Right renal pelvis (tissue), 4 donors: ENCODE measurements at places on chromosomes 3 and 15. TPM values are rescaled to one million over a fixed set of nuclear protein-coding genes. Genes with fewer than 3 reads are reported as not detected.

SYNPR gene
- 0.12 TPM for polyA plus RNA-seq

GNAT1 gene
- polyA plus RNA-seq, result not detected

SIDT1 gene
- polyA plus RNA-seq, result 3.2 TPM

GOLGA8T gene
- polyA plus RNA-seq, result 0.38 TPM

LRRC49 gene
- polyA plus RNA-seq, result 20.6 TPM

AHSG gene
- 0.72 TPM for polyA plus RNA-seq

GP5 gene
- polyA plus RNA-seq, result 0.40 TPM

GP9 gene
- polyA plus RNA-seq, result 2.4 TPM

IL17RC gene
- polyA plus RNA-seq, result 43.9 TPM

DNA sequence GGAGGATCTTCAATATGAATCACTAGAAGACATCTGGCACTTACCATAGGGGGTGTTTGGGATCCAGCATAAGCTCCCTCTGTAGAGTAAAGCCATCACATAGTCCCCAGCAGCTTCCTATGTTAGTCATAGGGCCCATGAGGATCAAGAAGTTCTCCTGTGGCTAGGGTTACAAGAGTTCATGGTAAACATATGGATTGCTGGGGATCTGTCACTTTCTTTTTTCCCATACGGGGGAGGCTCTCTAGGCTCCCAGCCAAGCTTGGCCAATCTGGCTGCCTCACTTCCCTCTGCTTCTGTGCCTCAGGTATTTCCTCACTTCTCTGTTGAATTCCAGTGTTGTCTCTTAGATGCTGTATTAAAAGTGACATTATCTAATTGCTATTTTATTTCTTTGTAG lies 597.9 kb downstream of the PDCD6IP start:
- DNase-seq, result no peak

GRCh38 chr15:96348112-96349027 lies 17.9 kb downstream of the NR2F2 start:
- DNase-seq, result no peak

DNA sequence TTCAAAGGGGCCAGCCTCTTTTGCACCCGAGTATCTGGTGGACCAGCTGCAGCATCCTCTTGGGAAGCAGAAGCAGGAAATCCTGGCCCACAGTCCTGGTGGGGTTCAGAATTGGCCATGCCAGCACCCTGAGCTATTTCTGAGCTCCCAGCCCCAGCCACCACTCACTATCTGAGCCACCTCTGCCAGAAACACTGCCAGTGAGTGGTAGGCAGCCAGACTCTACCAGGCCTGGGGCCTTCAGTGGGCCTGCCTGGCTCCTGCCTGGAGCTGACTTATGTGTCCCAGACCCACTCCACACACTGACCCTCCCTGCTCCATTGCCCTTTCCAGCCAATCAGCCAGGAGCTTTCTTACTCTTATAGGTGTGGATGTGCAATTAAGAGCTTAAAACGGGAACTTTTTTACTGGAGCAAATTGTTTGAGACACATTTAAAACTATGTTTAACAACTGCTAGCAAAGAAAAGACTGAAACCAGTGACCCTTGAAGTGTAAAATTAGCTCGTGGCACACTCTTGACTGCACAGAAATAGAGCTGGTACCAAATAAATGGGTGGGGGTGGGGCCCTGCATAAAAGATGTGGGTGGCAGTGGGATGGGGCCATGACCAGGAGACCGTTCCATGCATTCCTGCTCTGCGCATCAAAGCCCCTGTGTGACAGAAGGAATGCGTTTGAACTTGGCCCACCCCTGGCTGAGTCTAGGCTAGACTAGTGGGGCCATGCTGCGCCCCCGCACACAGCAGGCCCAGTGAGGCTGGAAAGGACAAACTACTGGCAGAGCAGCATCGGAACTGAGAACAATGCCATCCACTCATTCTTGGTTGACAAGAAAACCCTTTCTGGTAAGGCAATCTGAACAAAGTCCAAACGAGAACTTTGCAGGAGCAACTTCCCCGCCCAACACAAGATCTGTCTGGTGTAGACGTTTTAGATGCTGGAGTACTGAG lies 48.0 kb downstream of the CTNNB1 start:
- no peak for DNase-seq

DNA sequence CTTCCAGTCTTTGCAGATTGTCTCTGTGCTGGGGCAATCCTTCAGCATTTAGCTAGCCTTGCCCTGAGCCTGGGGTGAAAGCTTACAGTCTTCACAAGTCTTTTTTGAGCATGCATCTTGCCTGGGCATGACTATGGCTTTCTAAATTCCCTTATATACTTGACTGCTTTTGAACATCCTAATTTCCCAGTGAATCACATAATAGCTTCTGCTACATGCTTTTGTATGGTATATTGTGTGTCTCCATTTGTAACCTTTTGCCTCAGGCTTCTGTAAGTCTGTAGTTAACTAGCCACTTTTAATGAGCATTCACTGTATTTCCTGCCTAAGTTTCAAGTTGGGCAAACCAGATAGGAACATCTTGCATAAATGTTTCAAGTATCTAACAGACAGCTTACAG lies 76.8 kb downstream of the CHCHD4 start:
- DNase-seq, result no peak

- no peak for DNase-seq
Observed at GRCh38 chr15:36426691-36427090, 152.7 kb upstream of the CDIN1 start.

DNA sequence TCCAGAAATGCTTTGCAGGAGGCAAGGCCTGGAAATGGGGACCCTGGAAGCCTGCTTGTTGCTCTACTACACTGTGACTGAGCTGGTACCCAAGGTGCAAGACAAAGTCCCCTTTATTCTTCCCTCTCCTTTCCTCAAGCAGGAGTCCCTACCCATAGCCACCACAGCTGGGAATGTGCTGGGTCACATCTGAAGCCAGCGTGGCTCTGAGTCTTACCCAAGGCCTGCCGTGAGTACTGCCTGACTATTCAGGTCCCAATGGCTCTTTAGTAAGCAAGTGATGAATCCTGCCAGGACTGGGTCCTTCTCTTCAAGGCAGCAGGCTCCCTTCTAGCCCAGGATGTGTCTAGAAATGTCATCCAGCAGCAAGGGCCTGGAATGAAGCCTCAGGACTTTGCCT lies 9.6 kb upstream of the RAD51 start:
- no peak for DNase-seq

GRCh38 chr3:69712269-69712668 lies 27.0 kb upstream of the MITF start:
- no peak for DNase-seq

GRCh38 chr3:174440253-174440701 lies 418.9 kb upstream of the NAALADL2 start:
- peak; percentile 43 for DNase-seq

DNA sequence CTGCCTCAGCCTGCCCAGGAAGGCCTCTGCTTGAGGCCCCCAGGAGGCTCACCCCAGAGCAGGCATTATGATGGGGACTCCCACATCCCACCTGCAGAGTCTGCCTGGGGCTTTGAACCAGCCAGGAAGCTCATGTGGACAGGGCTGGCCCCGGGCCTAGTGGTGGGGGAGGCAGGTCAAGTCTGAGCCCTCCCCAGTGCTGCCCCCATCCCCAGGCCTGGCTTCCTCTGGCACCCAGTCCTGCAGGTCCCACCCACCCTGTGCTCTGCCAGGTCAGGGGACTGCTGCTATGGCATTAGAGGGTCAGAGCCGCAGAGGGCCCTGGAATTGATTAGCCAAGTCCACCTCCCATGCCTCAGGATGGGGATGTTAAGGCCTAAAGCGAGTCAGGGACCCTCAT lies 17.6 kb upstream of the VPS33B start:
- no peak for DNase-seq

- no peak for DNase-seq
Observed at GRCh38 chr15:34330279-34330678, 7.3 kb downstream of the SLC12A6 start.

- no peak for DNase-seq
Observed at GRCh38 chr3:28850186-28850585, 430.7 kb upstream of the RBMS3 start.

DNA sequence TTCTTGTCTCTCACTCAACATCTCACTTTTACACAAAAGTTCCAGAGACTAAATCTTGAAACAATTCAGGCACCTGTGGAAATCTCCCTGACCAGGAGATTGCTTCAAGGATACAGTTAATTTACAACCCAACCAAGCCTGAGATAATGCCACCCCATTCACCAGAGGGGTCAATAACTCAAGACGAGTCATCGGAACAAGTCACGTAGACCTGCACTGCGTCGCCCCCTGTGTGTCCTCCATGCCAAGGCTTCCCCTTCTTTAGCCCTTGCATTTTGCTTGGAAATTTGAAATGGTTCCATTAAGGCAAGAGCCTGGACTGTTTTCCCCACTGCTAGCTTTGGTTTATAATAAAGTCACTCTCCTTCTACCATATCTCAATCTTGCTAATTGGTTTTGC lies 129.0 kb upstream of the NEO1 start:
- no peak for DNase-seq

- no peak for DNase-seq
Observed at GRCh38 chr3:191198480-191198879, 561 bp upstream of the OSTN start.

GRCh38 chr3:69731080-69731479 lies 8.2 kb upstream of the MITF start:
- DNase-seq, result no peak

DNA sequence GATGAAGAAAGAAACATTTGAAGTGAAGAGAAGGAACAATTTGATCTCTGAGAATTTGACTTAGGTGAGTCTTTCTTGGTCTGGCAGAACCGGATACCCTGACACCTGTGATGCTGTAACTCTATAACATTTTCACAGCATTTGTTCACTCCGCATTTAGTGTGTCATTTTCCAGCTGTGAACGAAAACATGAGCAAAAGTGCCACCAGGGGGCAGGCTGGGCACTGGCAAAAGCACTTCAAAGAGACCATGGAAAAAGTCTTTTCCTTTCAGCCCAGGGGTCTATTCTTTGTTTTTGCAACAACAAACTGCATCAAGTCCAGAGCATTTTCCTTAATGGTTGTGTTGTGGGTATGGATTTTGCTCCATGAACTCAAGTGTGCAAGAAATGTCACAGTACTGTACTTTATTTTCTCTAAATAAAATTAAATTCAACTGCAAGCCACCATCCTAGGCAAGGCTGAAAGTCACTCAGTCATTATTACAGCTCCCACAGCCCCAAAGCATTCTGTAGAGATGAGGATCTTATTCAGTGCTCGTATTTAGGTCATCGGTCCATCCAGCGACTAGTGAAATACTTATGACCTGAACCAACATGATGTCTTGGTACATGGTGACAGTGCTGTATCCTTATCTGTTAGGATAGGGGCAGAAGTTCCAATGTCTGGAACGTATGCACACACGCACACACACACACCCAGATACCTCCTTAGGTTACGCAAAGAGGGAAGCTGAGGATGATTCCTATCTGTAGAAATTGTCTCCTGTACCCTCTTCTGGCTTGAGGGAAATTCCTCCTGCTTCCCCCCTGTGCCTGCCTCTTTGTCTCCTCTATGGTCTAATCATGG lies 125.5 kb downstream of the GADL1 start:
- peak; percentile 59 for DNase-seq

DNA sequence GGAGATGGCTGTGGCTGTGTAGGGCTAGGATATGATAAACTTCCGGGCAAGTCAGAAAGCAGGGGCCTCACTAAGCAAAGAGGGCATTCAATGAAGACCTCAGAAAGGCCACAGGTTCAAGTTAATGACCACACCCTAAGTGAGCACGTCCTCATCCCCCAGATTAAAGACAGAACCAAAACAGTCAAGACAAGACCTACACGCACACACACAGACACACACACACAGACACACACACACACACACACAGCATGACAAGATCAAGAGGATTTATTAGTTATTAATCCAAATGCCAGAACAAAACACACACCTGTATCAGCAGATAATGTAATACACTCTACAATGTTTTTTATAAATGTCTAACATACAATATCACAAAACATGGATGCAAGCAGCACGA lies 546.2 kb downstream of the FGF12 start:
- DNase-seq, result no peak
